H54 (cell line): ENCODE measurements at places on chromosomes 3 and 15.

DNA sequence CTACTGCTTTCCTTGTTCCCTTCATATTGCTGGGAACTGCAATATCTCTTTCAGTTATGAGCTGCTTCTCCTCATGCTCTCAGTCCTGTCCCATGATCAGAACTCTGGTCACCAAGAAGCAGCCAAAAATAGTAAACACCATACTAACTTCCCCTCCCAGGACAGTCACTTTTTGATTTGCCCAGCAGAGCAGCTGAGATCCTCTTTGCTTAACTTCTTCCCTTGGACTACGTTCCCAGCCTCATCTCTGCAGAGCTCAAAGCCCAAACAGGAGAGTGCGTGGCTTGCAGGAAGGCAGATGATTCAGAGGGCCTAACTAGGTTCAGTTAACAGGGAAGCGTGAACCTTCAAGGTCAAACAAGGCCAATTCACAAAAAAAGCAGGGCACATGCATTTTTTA lies 153.2 kb downstream of the CTNNB1 start:
- no peak for DNase-seq

DNA sequence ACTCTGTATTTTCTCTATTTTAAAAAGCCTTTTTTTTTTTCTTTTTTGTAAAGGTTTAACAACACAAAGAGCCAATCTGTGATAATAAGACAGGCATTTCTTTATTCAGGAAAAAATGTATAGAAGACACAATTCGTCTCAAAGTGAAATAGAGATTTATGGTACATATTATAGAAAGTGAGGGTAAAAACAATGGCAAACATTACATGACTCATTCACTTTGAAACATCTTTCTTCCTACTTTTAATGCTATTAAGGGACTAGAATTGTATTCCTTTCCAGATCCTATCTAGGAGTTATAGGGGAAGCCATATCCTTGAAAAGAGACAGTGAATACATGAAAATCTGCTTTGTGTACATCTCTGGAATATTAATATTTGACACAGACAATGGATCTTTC lies 137.1 kb upstream of the MCTP2 start:
- DNase-seq: no peak

DNA sequence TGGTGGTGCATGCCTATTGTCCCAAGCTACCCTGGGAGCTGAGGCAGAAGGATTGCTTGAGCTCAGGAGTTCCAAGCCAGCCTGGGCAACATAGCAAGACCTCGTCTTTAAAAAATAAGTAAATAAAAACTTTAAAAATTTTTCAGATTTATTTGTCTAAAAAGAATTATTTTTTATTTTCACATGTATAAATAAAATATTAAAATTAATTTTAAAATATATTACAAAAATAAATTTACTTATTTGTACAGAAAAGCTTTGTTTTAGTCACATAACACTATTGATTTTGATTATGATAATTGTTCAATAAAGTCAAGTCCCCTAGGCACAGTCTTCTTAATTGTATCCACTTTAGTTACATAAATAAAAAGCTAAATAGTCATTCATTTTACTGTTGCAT lies 85.2 kb downstream of the FILIP1L start:
- no peak for DNase-seq

- DNase-seq: no peak
Observed at GRCh38 chr3:194956697-194957396, 271.2 kb downstream of the FAM43A start.

DNA sequence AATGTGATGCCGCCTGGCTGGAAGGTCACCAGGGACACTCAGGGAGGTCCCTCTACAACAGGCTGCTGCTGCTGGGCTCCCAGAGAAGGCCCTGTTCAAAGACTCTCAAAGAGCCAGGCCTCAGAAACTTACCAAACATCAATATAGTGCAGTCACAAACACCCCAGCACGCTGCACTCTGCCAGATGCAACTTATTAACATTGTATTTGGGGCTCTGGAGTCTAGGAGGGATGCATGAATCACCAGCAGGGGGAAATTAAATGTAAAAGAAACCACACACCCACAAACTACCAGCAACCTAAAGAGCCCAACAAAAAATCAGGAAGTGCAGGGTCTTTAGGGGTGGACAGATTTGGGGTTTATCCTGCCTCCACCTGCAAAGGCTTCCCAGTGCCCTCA lies 74.6 kb upstream of the SPATA12 start:
- no peak for DNase-seq

DNA sequence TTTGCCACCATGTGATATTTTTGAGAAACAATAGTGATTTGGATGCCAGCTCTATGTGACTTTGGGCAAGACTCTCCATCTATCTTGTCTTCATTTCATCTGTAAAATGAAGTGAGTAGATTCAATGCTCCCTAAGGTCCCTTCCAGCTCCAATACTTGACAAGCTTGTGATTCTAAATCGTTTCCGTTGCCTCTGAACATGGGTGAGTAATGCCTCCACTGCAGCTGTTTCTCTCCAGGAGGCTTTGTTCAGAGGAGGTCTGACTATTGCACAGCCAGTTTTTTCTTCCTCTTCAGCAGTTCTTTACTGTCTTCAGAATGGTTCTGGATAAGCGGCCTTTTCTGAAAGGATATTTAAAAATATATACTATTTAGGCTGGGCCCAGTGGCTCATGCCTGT lies 14.8 kb upstream of the TMOD3 start:
- no peak for DNase-seq

- no peak for DNase-seq
Observed at GRCh38 chr3:19543212-19543841, 390.7 kb downstream of the EFHB start.
